Type B pancreatic cell (in vitro differentiated cells): ENCODE measurements at places on chromosomes 4 and X. TPM values are rescaled to one million over a fixed set of nuclear protein-coding genes. Genes with fewer than 3 reads are reported as not detected.

Gene CT83
- 2.1 TPM in 1 of 2 replicates, not detected in the other for total RNA-seq

Gene NAA11
- not detected in 2 replicates for total RNA-seq

DNA sequence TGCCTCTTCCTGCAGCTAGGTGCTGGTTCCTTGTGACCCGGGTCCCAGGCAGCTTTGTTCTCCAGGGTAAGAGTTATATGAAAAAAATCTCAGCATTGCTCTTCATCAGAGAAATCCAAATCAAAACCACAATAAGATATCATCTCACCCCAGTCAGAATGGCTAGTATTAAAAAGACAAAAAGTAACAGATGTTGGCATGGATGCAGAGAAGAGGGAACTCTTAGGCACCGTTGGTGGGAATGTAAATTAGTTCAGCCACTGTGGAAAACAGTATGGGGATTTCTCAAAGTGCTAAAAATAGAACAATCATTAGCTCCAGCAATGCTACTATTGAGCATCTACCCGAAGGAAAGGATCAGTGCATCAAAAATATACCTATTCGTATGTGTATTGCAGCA, 61.5 kb downstream of the SORCS2 start:
- DNase-seq: no peak

- DNase-seq: no peak
Measured at GRCh38 chrX:154049209-154050112, 29.8 kb upstream of the IRAK1 start.

GRCh38 chr4:83028976-83029375, 6.0 kb upstream of the COPS4 start:
- no peak for DNase-seq
